Endodermal cell (in vitro differentiated cells): ENCODE measurements at places on chromosomes 7 and 10. TPM values are rescaled to one million over a fixed set of nuclear protein-coding genes. Genes with fewer than 3 reads are reported as not detected.

- no peaks in the 10 kb centered on the region for H3K4me1 ChIP-seq
- H3K27me3 ChIP-seq: no peaks in the 10 kb centered on the region
- no peak overlapping the region for H3K4me3 ChIP-seq
- H3K36me3 ChIP-seq: peaks cover 22% of the 10 kb centered on the region
Observed at GRCh38 chr10:97234400-97234799, 48.6 kb upstream of the SLIT1 start.

DNA sequence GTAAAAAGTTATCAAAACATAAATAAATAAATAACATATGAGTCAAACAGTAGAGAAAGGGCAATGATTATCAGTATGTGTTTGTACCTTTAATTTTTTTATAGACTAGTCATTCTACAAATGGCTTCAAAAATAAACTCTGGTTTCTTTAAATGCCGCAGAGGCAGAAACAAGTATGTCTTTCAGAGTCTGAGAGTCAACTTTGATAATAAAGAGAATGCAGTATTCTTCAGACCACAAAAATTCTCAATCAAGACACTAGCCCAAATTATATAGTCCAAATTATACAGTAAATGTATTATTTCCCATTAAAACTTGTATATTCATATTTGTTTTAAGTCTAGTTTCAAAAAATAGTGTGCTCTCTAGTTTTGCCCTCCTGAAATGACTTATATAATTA is 1142.3 kb downstream of the NXPH1 start:
- no peaks in the 10 kb centered on the region for H3K4me1 ChIP-seq
- H3K36me3 ChIP-seq: no peaks in the 10 kb centered on the region
- H3K4me3 ChIP-seq: no peak overlapping the region
- H3K27me3 ChIP-seq: peaks cover 53% of the 10 kb centered on the region
- no peak overlapping the region for H3K27ac ChIP-seq
- DNase-seq: no peak

FAM131B gene
- total RNA-seq: 3.6 and 5.4 TPM in 2 replicates

- H3K4me3 ChIP-seq: no peak overlapping the region
- no peak for DNase-seq
- no peak overlapping the region for H3K27ac ChIP-seq
- H3K4me1 ChIP-seq: no peaks in the 10 kb centered on the region
- H3K36me3 ChIP-seq: no peaks in the 10 kb centered on the region
- H3K27me3 ChIP-seq: peaks cover 4% of the 10 kb centered on the region
Observed at GRCh38 chr7:104267701-104268368, 60.0 kb upstream of the ORC5 start.

DNA sequence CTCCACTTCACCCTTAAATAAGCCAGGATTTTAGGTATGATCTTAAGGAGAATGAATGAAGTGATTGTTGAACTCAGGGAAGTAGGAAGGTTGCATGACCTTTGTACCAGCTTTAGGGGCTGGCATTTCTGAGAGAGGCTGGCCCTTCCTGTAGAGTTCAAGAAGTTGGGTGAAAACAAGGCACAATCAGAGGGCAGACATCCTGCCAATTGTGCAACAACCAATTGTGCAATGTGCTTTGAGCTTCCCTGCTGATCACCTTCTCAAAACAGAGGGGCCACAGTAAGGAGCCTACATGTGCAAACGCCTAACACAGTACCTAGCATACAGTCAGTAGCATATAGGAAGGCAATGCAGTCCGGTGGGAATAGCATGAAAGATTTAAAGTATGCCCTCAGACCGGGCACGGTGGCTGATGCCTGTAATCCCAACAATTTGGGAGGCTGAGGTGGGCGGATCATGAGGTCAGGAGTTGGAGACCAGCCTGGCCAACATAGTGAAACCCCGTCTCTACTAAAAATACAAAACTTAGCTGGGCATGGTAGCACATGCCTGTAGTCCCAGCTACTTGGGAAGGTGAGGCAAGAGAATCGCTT is 5.4 kb downstream of the CPVL start:
- no peak overlapping the region for H3K27ac ChIP-seq
- DNase-seq: no peak
- peaks cover 26% of the 10 kb centered on the region for H3K27me3 ChIP-seq
- peaks cover 2% of the 10 kb centered on the region for H3K4me1 ChIP-seq

DNA sequence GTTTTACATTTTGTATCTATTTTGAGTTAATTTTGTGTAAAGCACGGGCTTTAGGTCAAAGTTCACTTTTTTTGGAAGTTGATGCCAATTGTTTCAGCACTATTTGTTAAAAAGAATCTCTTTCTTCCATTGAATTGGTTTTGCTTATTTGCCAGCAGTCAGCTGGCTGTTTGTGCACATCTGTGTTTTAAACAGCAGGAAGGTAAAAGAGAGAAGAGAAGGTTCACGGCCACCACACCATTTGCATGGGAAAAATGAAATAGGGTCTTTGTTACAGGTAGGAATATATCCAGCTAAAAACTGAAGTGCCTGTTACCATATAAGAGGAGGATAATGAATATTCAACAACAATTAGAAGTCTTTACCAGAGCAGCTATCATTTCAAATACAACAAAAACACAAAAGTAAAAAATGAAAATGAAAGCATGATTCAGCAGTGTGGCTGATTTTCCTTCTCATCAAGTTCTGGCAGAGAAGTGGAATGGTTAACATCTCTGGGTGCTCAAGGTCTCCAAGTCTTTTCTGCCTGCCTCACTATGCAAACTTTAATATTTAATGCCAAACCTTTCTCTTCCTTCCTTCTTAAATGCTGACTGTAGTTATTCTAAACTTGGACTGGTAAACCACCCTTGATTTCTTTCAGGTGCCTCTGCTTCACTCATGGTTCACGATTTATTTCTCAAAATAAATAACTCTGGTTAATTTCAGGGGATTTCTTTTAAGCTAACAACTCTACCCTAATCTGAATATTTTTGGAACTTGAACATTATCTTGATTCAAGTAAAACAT is 841.5 kb downstream of the GRM8 start:
- H3K36me3 ChIP-seq: no peaks in the 10 kb centered on the region
- no peak overlapping the region for H3K4me3 ChIP-seq
- no peak overlapping the region for H3K27ac ChIP-seq
- no peak for DNase-seq
- H3K27me3 ChIP-seq: no peaks in the 10 kb centered on the region

DNA sequence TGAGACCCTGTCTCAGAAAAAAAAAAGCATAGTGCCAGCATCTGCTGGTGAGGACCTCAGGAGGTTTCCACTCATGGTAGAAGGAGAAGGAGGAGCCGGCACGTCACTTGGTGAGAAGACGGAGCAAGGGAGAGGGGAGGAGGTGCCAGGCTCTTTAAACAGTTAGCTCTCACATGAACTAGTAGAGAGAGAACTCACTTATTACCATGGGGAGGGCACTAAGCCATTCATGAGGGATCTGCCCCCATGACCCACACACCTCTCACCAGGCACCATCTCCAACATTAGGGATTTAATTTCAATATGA is 62.9 kb upstream of the VKORC1L1 start:
- no peak overlapping the region for H3K4me3 ChIP-seq
- DNase-seq: no peak
- no peaks in the 10 kb centered on the region for H3K36me3 ChIP-seq
- no peaks in the 10 kb centered on the region for H3K4me1 ChIP-seq

GRCh38 chr10:44436240-44436639 is 51.3 kb upstream of the CXCL12 start:
- no peak for DNase-seq
- no peak overlapping the region for H3K27ac ChIP-seq
- no peaks in the 10 kb centered on the region for H3K36me3 ChIP-seq
- H3K4me1 ChIP-seq: no peaks in the 10 kb centered on the region

DNA sequence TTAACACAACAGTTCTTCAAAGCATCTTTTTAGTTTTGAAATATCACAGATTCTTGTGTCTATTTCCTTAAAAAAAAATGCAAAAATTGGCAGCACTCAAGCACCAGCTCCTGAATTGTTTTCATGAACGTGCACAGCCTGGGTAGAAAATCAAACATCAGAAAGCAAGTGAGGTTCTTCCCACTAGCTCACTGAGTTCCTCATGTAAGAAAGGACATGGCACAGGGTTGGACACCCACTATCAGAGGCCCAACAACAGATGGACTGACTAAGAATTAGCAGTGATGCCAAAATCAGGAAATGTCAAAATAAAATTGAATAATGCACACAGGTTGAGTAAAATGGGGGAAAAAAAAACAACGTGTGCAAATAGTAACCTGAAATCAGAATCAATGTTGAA is 146.8 kb downstream of the PCLO start:
- H3K27ac ChIP-seq: no peak overlapping the region
- DNase-seq: no peak
- no peaks in the 10 kb centered on the region for H3K36me3 ChIP-seq
- no peaks in the 10 kb centered on the region for H3K27me3 ChIP-seq

DNA sequence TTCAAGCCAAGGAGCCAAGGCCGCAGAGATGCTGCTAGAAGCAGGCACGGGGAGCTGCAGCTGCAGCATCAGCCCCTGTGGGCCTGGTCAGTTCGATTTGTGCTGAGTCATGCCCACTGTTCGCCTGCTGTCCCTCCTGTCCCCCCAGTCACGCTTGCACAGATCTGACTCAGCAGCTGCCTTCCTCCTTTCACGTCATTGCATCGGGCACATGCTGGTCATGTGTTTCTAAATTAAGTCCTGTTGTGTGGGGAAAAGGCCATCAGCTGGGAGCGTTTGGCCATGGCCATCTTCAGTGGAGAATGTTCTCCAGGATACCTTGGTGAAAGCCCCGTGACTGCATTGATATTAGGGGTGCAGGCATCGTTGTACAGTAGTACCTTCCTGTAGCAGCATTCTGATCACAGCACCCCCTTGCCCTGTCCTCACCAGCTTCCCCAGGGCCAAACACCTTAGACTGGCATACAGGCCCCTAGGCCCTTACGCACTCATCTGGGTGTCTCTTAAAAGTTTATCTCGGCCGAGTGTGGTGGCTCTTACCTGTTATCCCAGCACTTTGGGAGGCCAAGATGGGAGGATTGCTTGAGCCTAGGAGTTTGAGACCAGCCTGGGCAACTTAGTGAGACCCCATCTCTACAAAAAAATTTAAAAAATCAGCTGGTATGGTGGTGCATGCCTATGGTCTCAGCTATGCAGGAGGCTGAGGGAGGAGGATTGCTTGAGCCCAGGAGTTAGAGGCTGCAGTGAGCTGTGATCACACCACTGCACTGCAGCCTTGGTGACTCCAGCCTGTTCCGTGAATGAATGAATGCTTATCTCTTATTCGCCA is 23.2 kb downstream of the POR start:
- H3K27me3 ChIP-seq: no peaks in the 10 kb centered on the region
- H3K4me1 ChIP-seq: no peaks in the 10 kb centered on the region
- no peak overlapping the region for H3K27ac ChIP-seq
- no peak for DNase-seq
- peaks cover 18% of the 10 kb centered on the region for H3K36me3 ChIP-seq

FAM180A gene
- not detected in 2 replicates for total RNA-seq

DNA sequence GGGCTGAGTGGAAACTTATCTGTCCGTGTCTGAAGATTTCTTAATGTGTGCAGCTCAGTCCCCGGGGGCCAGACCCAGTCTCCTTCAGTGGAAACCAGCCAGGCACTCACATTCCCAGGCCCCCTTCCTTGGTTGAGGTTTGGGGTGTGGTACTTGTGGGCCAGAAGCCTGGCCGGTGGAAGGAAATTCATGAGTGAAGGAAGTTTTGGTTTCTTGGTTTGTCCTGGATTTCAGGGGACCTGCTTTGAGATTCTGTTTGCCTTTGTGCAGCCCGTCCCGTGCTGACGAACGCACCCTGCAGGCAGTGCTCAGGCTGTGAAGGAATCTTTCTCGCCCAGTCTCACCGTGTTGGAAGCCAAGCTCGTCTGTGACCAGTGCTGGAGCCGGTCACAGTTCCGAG is 2.9 kb downstream of the INPP5A start:
- H3K4me1 ChIP-seq: peaks cover 2% of the 10 kb centered on the region
- no peaks in the 10 kb centered on the region for H3K27me3 ChIP-seq
- H3K36me3 ChIP-seq: no peaks in the 10 kb centered on the region
- no peak overlapping the region for H3K27ac ChIP-seq

- no peaks in the 10 kb centered on the region for H3K27me3 ChIP-seq
- no peak overlapping the region for H3K27ac ChIP-seq
- no peaks in the 10 kb centered on the region for H3K36me3 ChIP-seq
- no peak overlapping the region for H3K4me3 ChIP-seq
Observed at GRCh38 chr7:15977663-15978062, 291.2 kb upstream of the MEOX2 start.

CDNF gene
- total RNA-seq: 0.42 to 1.1 TPM (median 0.51 TPM) in 3 replicates

GJD4 gene
- total RNA-seq: 0.29 and 0.34 TPM in 2 replicates

- no peak overlapping the region for H3K27ac ChIP-seq
- no peaks in the 10 kb centered on the region for H3K27me3 ChIP-seq
- no peak overlapping the region for H3K4me3 ChIP-seq
- no peaks in the 10 kb centered on the region for H3K4me1 ChIP-seq
- no peaks in the 10 kb centered on the region for H3K36me3 ChIP-seq
Observed at GRCh38 chr7:107232568-107233090, 63.8 kb downstream of the HBP1 start.

SPDYE2B gene
- not detected in 3 replicates for total RNA-seq

DNA sequence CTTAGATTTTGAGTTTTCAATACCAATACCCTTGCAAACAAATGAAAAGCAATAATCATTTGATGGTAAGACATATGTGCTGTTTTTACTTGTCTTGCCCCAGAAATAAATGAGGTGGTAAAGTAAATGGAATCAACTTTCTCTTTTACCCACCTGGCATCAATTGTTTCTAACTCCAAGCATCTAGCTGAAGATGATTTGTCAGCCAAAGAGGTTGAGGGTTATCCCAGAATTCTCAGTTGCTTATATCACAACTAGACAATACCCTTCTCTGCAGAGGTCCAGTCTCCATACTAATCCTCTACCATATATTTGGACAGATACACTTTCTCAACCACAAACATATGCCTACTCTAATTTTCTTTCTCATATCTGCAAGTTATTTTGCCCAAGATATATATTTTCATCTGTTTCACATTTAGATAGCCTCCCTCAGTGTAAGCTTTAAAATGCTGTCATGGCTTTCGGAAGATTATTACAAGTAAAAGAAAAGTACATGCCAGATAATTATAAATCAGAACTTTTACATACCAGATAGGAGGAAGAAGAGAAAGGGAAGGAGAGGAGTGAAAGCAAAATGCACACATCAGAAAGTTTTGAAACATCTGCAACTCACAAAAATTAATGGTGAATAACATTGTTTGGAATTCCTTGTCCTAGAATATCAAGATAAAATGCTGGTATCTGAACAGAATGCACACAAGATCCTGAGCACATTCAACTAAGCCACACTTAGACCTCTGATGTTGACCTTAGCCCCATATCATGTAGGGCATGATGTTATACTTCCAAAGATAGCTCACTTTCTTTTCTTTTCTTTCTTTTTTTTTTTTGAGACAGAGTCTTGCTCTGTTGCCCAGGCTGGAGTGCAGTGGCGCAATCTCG is 146.6 kb downstream of the REEP3 start:
- H3K4me3 ChIP-seq: no peak overlapping the region
- H3K27ac ChIP-seq: no peak overlapping the region
- no peak for DNase-seq
- H3K36me3 ChIP-seq: no peaks in the 10 kb centered on the region

MRPS16 gene
- 104 and 114 TPM in 2 replicates for total RNA-seq

- H3K36me3 ChIP-seq: no peaks in the 10 kb centered on the region
- no peaks in the 10 kb centered on the region for H3K4me1 ChIP-seq
- DNase-seq: no peak
- H3K4me3 ChIP-seq: no peak overlapping the region
Observed at GRCh38 chr10:1747590-1748157, 10.3 kb upstream of the ADARB2 start.
